Melanocyte of skin (primary cell): ENCODE measurements at places on chromosomes 3 and 15. TPM values are rescaled to one million over a fixed set of nuclear protein-coding genes. Genes with fewer than 3 reads are reported as not detected.

NCKIPSD gene
- 11.9 and 16.7 TPM in 2 replicates for total RNA-seq

CASR gene
- not detected in 2 replicates for total RNA-seq

NIPA2 gene
- 91.6 and 108 TPM in 2 replicates for total RNA-seq

SNX4 gene
- total RNA-seq, result 44.0 and 51.6 TPM in 2 replicates

GCSAM gene
- not detected in 2 replicates for total RNA-seq

GOLGA6C gene
- total RNA-seq, result not detected in 2 replicates

DUOX1 gene
- total RNA-seq, result under 0.01 TPM in 1 of 2 replicates, not detected in the other

ZDHHC23 gene
- total RNA-seq, result 1.00 and 1.1 TPM in 2 replicates

LRRC31 gene
- total RNA-seq, result not detected in 2 replicates

GP5 gene
- total RNA-seq, result 0.15 and 0.33 TPM in 2 replicates

ENTPD3 gene
- total RNA-seq, result under 0.01 TPM in 2 replicates

POLG gene
- total RNA-seq, result 72.3 and 76.6 TPM in 2 replicates

SI gene
- not detected in 2 replicates for total RNA-seq

LTF gene
- total RNA-seq, result 0.15 TPM in 1 of 2 replicates, not detected in the other

EPHB1 gene
- total RNA-seq, result 0.15 and 0.67 TPM in 2 replicates

MAP1A gene
- total RNA-seq, result 4.8 and 6.5 TPM in 2 replicates

CPB1 gene
- 0.69 and 1.5 TPM in 2 replicates for total RNA-seq

FANCD2OS gene
- total RNA-seq, result not detected in 2 replicates

TRAT1 gene
- total RNA-seq, result not detected in 2 replicates

ITIH3 gene
- total RNA-seq, result 1.3 TPM in 1 of 2 replicates, not detected in the other
